Activated CD4-positive, alpha-beta memory T cell treated with anti-CD3 and anti-CD28 coated beads for 36 hours (primary cell): ENCODE measurements at places on chromosomes 2 and 18. TPM values are rescaled to one million over a fixed set of nuclear protein-coding genes. Genes with fewer than 3 reads are reported as not detected.

DNA sequence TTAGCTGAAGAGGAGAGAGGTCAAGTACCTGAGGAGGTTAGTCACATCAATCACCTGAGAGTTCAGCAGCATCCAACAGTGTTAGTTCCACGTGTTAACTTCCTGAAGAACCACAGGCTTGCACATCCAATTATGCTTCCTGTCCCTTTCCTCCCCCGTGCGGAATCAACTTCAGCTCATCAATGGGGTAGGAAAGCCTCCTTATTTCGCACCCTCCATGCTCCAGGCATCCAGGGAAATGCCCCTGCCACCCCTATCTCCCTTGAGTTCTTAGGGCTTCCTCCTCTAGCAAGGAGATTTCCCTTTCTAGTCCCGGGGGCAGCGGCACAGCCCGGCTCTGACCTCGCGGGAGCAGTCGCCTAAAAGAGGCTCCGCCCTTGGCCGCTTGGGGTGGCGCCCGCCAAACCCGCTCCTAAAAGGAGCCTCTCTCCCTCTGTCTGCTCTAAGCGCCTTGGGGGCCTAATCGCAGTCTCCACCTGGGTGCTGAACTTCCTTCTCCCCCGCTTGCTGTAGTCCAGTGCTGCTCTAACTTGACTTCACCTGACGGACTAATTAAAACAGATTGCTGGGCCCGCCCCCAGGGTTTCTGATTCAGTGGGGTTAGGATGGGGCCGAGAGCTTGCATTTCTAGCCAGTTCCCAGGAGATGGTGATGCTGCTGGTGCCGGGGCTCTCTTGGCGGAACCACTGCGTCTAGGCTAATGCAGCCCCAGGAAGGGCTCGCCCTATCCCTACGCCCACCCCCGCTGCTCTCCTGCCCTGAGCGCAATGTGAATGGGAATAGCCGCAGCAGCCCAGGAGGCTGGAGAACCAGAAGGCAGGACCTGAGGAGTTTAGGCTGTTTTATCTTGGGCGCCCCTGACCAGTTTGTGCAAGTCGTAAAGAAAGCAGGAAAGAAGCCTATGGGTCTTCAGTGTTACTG is 3.4 kb upstream of the TET3 start:
- peak; percentile 62 for DNase-seq

DNA sequence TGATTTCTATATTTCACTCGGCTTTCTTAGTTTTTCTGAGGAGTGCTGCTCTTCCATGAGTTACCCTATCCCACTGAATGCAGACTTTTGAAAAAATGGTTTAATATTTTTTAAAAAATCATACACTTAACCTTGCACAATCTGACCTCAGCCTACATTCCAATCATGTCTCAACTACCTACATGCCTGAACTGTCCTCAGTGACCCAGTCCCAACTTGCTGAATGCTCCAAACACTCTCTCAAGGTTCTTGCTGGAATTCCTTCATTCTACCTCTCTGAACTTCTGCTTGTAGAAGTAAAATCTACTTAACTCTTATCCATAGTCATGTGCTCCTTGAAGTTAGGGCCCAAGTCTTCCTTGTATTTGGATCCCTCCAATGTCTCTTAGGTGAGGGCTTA is 181.6 kb downstream of the XIRP2 start:
- no peak for DNase-seq

GRCh38 chr18:61225336-61225735 is 107.9 kb upstream of the CDH20 start:
- no peak for DNase-seq

DNA sequence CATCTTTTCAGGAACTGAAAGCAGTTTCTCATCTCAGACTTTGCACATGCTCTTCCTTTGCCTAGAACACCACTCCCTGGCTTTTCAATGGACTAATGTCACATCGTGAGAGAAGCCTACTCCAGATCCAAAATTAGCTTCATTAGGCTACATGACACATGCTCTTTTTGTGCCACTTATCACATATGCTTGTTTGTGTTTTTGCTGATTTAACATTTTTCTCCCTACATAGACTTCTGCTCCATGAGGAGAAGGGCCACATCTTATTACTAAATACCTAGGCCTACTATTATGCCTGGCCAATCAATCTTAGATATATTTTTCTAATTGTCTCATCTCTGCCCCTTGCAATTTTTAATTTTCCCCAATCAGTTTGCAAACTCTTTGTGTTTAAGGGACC is 186.4 kb upstream of the LHCGR start:
- DNase-seq, result no peak

GRCh38 chr18:74515620-74516231 is 18.6 kb upstream of the CNDP1 start:
- no peak for DNase-seq

- no peak for DNase-seq
Measured at GRCh38 chr2:30729031-30729430, 78.2 kb downstream of the CAPN13 start.

GRCh38 chr2:143729296-143729814 is 600.1 kb downstream of the ARHGAP15 start:
- no peak for DNase-seq

GRCh38 chr2:225573603-225574002 is 174.1 kb downstream of the NYAP2 start:
- no peak for DNase-seq

CNDP1 gene
- total RNA-seq, result not detected

TMEM182 gene
- total RNA-seq, result 5.8 TPM

KCNG2 gene
- not detected for total RNA-seq

PSMA8 gene
- total RNA-seq, result 1.3 TPM

BMP10 gene
- not detected for total RNA-seq

CAVIN2 gene
- total RNA-seq, result not detected

HMSD gene
- 18.9 TPM for total RNA-seq
